Lower lobe of right lung (tissue), 2 donors: ENCODE measurements at places on chromosomes 1 and 21. TPM values are rescaled to one million over a fixed set of nuclear protein-coding genes. Genes with fewer than 3 reads are reported as not detected.

DNA sequence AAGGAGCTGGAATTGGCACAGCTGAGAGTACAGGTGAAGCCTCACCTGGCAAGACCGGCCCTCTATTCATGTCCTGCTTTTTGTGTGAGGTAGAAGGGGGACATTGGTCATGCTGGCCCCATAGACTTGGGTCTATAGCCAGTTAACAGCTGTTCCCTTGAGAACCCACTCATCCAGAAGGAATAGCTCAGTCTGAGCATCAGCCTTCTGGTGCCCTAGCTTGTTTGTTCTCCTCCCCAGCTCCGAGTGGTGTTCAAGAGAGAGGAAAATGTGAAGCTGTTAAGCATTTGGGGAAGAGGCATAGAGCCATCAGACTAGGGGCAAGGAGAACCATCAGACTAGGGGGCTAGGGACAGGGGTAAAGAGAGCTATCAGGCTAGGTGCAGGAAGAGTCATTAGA lies 290.9 kb downstream of the SIPA1L2 start:
- H3K4me3 ChIP-seq, result no peak overlapping the region
- no peaks in the 10 kb centered on the region for H3K27me3 ChIP-seq
- DNase-seq, result no peak
- H3K4me1 ChIP-seq, result no peaks in the 10 kb centered on the region
- H3K36me3 ChIP-seq, result no peaks in the 10 kb centered on the region

FAM151A gene
- total RNA-seq, result not detected

DNA sequence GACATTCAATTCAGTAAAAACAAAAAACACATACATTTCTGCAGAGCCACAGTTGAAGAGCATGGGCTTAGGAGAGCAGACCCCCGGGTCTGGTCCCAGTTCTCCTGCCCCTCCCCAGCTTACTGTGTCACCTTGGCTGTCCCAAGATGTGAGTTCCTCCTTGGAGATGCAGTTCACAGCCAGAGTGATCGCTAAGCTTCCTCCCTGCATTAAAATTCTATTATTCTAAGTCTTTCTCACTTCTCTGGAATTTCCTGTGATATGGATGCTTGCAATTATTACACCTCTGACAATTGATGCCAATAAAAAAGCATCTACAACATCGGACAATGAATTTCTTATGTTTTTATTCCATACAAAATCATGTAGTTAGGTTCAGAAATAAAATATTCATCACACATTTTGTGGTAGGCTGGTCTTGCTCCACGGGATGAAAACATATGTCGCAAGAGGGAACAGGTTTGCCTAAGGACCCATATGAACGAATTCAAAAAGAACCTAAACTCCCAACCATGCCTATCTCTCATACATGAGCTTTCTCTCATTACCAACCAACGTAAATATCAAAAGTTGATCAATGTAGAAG lies 328.5 kb upstream of the RUNX1 start:
- no peaks in the 10 kb centered on the region for H3K27me3 ChIP-seq
- DNase-seq, result no peak
- no peaks in the 10 kb centered on the region for H3K36me3 ChIP-seq
- no peaks in the 10 kb centered on the region for H3K4me1 ChIP-seq
- H3K27ac ChIP-seq, result no peak overlapping the region

GRCh38 chr1:228747301-228747935 lies 12.1 kb downstream of the RHOU start:
- no peak overlapping the region for H3K27ac ChIP-seq
- H3K4me3 ChIP-seq, result no peak overlapping the region
- no peaks in the 10 kb centered on the region for H3K27me3 ChIP-seq
- DNase-seq, result no peak

DNA sequence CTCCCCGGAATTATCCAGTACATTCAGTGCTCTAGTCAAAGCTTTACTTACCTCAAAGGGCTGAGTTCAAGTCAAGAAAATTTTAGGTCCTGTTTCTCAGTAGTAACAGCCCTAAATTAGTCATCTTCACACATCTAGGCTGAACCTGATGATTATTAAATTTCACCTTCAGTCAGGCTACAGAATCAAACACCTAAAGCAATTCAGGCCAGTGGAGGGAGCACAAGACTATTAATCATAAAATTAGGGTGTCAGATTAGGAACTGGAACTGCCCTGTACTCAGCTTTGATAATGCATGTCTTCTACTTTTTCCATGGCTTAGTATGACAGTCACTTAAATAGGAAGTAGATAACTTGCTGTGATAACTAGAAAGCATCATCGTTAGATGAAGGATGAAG lies 28.4 kb upstream of the BCAS2 start:
- no peaks in the 10 kb centered on the region for H3K27me3 ChIP-seq
- H3K4me3 ChIP-seq, result no peak overlapping the region
- H3K36me3 ChIP-seq, result peaks cover 19% of the 10 kb centered on the region
- DNase-seq, result no peak
- no peaks in the 10 kb centered on the region for H3K4me1 ChIP-seq

PTPN22 gene
- 14.1 TPM for total RNA-seq

- no peak overlapping the region for H3K4me3 ChIP-seq
- H3K27ac ChIP-seq, result no peak overlapping the region
- no peaks in the 10 kb centered on the region for H3K36me3 ChIP-seq
- peaks cover 12% of the 10 kb centered on the region for H3K27me3 ChIP-seq
- H3K4me1 ChIP-seq, result no peaks in the 10 kb centered on the region
These were observed 194.8 kb downstream of the GRIK3 start for GRCh38 chr1:36839485-36839884.
